ENCODE measurements at places on chromosomes 2 and 18.

DNA sequence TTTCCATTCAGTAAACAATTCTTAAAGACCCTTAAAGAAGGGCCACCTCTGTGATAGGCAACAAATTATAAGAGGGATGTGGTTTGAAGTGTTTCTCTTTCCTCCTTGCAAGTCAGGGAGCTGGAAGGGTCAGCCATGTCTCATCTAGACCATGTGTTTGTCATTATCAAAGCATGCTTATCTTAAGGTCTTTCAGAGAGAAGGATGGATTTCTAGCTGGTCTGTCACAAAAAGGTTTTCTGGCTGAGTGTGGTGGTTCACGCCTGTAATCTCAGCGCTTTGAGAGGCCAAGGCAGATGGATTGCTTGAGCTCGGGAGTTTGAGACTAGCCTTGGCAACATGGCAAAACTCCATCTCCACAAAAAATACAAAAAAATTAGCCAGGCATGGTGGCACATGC lies 59.2 kb upstream of the PEX13 start:
- H3K4me3 ChIP-seq, result no peak overlapping the region
- H3K27ac ChIP-seq, result no peak overlapping the region
- H3K4me1 ChIP-seq, result no peaks in the 10 kb centered on the region
- H3K27me3 ChIP-seq, result no peaks in the 10 kb centered on the region
- no peak for DNase-seq

DNA sequence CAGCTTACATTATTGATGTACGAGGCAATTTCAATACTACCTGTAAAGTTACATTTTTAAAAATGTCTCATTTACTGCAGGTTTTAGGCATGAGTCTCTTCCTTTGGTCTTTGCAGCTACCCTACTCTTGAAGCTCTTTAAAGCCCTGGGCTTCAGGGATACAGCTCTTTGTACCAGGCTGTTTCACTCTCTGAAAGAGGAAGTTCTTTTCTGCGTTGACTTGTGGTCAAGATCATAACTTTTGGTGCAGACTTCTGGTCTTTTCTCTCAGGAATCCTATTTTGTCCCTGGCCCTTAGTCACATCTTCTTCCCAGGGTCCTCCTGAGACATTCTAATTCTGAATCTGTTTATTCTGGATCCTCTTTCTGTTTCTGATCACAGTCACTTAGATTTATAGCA lies 16.6 kb upstream of the HRH4 start:
- no peak overlapping the region for H3K4me3 ChIP-seq
- no peaks in the 10 kb centered on the region for H3K27me3 ChIP-seq
- H3K36me3 ChIP-seq, result peaks cover 41% of the 10 kb centered on the region
- no peak for DNase-seq

GRCh38 chr2:181790716-181791649 lies 100.5 kb upstream of the ITPRID2 start:
- H3K4me3 ChIP-seq, result no peak overlapping the region
- no peak for DNase-seq
- H3K36me3 ChIP-seq, result no peaks in the 10 kb centered on the region
- no peaks in the 10 kb centered on the region for H3K4me1 ChIP-seq

- H3K36me3 ChIP-seq, result no peaks in the 10 kb centered on the region
- no peaks in the 10 kb centered on the region for H3K4me1 ChIP-seq
- no peak for DNase-seq
- no peaks in the 10 kb centered on the region for H3K27me3 ChIP-seq
- H3K27ac ChIP-seq, result no peak overlapping the region
- no peak overlapping the region for H3K4me3 ChIP-seq
Measured at GRCh38 chr2:105607920-105608504, 136.7 kb upstream of the NCK2 start.

DNA sequence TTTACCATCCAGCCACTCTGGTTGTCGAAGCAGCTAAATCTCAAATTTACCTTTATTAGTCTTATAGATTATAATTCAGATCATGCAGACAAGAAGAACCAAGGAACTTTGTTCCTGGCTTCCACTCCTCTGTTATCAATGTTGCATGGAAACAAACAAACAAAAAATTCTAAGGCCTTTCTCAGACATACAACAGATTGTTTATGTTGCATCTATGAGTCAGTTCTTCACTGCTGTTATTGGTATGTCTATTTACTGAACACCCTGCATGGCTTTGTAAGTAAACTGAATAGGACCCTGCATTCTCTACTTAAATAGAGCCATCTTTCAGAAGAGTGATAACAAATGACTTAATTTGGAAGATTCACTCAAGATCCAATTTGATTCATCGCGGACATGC lies 1.6 kb upstream of the ANKRD44 start:
- H3K27me3 ChIP-seq, result peaks cover 66% of the 10 kb centered on the region
- H3K36me3 ChIP-seq, result no peaks in the 10 kb centered on the region
- H3K4me3 ChIP-seq, result no peak overlapping the region
- peaks cover 6% of the 10 kb centered on the region for H3K4me1 ChIP-seq
- H3K27ac ChIP-seq, result no peak overlapping the region

GRCh38 chr18:9055185-9055584 lies 47.3 kb upstream of the NDUFV2 start:
- H3K36me3 ChIP-seq, result no peaks in the 10 kb centered on the region
- no peak for DNase-seq
- no peak overlapping the region for H3K27ac ChIP-seq
- H3K27me3 ChIP-seq, result no peaks in the 10 kb centered on the region
- H3K4me3 ChIP-seq, result no peak overlapping the region

DNA sequence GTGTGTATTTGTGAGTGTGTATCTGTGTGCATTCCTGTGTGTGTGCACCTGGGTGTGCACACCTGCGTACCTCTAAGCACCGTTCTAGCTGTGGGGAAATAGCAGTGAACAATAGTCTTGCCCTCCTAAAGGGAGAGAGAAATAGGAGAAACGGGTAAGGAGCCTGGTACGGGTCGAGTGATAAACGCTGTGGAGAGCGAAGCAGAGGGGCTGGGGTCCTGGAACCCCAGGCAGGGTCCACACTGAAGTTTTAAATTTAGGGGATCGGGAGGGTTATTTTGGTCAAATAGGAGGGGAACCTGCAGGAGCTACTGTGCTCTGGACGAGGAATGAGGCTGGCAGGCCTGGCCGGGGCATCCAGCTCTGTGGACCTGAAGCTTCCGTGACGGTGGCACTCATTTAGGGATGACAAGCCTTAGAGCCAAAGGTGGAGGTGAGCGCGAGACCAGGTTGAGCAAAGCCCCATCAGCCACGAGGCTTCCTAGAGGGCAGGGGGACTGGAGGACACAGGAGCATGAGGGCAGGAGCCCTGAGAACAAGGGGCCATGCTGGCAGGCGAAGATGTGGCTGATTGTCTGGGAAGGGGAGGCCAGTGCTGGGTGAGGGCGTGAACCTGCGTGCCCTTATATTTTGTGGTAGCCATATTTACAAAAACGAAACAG lies 188.0 kb downstream of the RTP5 start:
- no peak for DNase-seq
- H3K36me3 ChIP-seq, result no peaks in the 10 kb centered on the region
- peaks cover 24% of the 10 kb centered on the region for H3K27me3 ChIP-seq
- no peak overlapping the region for H3K4me3 ChIP-seq
- H3K4me1 ChIP-seq, result peaks cover 1% of the 10 kb centered on the region

GRCh38 chr2:101310090-101310833 lies 1.8 kb upstream of the RNF149 start:
- DNase-seq, result no peak
- H3K4me3 ChIP-seq, result no peak overlapping the region

DNA sequence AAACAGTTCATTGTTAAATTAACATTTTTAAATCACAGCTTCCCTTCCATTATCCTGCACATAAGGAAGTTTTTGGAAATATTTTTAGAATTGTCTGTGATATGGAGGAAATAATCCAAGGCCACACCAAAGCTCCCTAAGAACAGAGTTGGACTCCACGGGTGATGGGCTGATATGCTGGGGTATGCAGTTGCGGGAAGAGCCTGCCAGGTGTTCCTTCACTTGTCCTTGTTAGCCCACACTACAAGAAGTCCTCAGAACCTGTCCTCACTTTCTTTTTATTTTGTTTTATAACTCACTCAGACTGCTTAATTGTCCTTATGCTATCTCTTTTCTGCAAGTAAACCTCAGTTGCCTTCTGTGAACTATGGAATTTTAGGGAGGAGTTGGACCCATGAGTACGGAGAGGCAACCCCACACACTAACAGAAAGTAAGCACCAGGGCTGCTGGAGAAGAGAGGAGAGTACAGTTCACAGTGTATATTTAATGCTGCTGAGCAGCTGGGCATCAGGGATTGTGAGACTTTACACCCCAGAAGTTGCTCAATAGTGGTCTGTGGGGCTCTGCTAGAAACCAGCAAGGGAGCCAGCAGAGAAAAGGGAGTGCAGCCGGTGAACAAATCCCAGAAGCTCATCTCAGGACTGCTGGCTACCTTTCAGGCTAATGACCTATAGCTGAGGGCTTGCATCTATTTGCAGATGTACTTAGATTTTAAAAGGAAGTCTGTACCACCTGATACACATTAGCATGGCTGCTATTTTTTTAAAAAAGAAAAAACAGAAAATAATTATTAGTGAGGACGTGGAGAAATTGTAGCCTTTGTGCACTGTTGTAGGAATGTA lies 280.1 kb upstream of the STON1 start:
- no peak for DNase-seq
- H3K36me3 ChIP-seq, result no peaks in the 10 kb centered on the region
- H3K27me3 ChIP-seq, result no peaks in the 10 kb centered on the region
- no peak overlapping the region for H3K27ac ChIP-seq

GRCh38 chr2:218187296-218188015 lies 20.7 kb upstream of the CXCR1 start:
- H3K36me3 ChIP-seq, result no peaks in the 10 kb centered on the region
- H3K27ac ChIP-seq, result no peak overlapping the region
- H3K4me1 ChIP-seq, result peaks cover 2% of the 10 kb centered on the region
- H3K4me3 ChIP-seq, result no peak overlapping the region
- no peak for DNase-seq
- no peaks in the 10 kb centered on the region for H3K27me3 ChIP-seq

GRCh38 chr18:70405052-70405451 lies 116.2 kb downstream of the SOCS6 start:
- no peaks in the 10 kb centered on the region for H3K27me3 ChIP-seq
- H3K36me3 ChIP-seq, result no peaks in the 10 kb centered on the region
- no peak for DNase-seq
- no peak overlapping the region for H3K27ac ChIP-seq

- no peaks in the 10 kb centered on the region for H3K4me1 ChIP-seq
- no peak for DNase-seq
- H3K27me3 ChIP-seq, result no peaks in the 10 kb centered on the region
- no peak overlapping the region for H3K4me3 ChIP-seq
- no peak overlapping the region for H3K27ac ChIP-seq
Measured at GRCh38 chr18:61992923-61993322, 100.1 kb upstream of the RNF152 start.
